ENCODE measurements at places on chromosomes 2 and 18. TPM values are rescaled to one million over a fixed set of nuclear protein-coding genes. Genes with fewer than 3 reads are reported as not detected.

DNA sequence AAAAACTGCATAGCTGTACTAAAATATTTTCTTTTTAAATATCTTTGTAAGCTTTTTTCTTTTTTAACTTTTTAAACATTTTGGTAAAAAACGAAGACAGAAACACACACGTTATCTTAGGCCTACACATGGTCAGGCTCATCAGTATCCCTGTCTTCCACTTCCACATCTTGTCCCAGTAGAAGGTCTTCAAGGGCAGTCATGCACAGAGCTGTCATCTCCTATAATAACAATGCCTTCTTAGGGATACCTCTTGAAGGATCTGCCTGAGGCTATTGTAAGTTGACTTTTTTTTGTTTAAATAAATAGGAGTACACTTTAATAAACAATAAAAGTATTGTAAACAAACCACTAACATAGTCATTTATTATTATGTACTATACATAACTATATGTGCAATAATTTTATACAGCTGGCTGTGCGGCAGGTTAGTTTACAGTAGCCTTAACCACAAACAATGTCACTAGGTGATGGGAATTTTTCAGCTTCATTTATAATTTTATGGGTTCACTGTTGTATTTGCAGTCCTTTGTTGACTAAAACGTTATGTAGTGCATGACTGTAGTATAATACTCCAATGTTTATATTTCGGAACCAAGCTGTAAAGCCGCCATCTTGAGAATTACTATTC lies 124.4 kb downstream of the MAP4K4 start:
- no peak for DNase-seq

The C18orf54 gene
- total RNA-seq, result 9.8 TPM

- no peak for DNase-seq
These were observed 937.8 kb upstream of the LRATD1 start for GRCh38 chr2:13694673-13695072.

DNA sequence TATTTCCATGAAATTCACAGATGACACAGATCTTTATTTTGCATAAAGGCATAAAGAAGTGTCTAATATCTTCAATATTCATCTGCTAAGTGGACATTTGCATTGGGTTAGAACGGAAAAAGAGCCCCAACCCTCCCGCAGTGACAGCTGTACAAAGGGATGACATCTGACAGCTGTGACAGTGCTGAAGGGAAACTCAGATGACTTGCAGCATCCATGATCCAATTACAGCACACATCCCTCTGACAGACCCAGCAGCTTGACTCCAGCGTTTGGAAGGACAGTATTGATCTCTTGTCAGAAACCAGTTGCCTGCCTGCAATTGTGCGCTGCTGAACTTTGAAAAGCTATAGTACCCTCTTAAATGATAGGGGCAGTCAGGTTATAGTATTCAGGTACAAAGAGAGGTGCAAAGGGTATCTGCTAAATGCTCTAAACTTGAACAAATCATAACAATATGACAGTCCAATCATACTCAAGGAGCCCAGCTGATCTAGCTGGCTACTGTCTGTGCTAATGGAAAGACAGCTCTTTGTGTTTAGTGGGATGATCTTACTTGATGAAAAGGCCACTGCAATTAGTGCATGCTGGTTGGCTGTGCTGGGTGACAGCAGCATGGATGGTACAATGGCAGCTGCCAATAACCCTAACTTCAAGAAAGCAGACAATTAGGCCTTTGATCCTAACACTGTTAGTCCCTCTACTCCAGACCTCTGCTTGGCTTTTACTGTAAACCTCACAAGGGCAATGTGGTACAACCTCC lies 599.2 kb downstream of the NR4A2 start:
- DNase-seq, result peak; percentile 87

- no peak for DNase-seq
These were observed 38.3 kb downstream of the GCG start for GRCh38 chr2:162113776-162114168.

The STK25 gene
- 171 TPM for total RNA-seq

DNA sequence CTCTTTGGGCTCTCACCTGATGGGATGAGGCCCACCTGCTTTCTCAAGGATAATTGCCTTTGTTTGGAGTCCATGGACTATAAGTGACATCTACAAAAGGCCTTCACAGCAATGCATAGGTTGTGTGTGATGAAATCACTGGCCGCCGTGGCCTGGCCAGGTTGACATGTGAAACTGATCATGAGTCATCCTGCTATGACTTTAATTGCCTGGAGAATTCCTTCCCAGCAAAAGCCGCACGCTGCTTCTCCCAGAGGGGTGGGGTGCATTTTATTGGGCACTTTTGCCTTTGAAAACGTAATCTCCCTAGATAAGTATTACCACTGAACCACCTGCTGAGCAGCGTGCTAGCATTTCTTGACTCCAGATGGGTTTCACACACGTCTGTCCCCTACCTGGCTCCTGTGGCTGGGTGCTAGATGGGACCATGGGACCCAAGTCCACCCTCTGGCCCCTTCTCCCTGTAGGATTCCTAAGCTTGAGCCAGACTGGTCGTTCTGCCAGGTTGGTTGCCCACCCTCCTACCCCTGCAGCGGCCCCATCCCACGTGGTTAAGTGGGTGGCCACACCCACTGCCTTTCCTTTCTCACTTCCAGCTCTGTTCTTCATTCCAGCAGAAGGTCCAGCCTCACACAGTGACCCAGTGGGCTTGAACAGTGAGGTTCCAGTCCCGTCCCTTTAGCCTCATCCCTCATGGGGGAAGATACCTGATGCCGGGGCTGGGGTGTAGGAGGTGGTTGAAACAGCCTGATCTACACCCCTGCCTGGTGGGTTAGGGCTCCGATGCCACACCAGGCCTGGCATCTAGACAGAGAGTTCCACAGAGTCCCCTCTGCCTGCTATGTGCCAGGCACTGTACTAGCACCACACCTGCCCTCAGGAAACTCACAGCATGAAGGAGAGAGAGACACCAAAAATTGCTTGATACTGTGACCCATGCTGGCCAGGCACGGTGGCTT lies 89.6 kb downstream of the GBX2 start:
- no peak for DNase-seq

DNA sequence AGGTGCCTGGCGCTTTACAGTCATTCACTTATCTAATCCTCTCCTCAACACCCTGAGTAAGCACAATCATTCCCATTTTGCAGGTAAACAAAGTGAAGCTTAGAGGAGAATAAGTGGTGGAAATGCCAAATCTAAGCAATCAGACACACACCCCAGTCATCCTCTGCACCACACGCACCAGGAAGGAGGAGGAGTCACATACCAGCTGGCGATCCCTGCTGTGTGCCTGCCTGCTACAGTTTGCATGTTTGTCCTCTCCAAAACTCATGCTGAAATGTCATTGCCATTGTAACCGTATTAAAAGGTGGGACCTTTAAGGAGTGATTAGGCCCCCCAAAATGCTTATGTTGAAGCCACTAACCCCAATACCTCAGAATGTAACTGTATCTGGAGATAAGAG lies 93.7 kb downstream of the LOXHD1 start:
- DNase-seq, result no peak
